ENCODE measurements at places on chromosomes 11 and 22. TPM values are rescaled to one million over a fixed set of nuclear protein-coding genes. Genes with fewer than 3 reads are reported as not detected.

DNA sequence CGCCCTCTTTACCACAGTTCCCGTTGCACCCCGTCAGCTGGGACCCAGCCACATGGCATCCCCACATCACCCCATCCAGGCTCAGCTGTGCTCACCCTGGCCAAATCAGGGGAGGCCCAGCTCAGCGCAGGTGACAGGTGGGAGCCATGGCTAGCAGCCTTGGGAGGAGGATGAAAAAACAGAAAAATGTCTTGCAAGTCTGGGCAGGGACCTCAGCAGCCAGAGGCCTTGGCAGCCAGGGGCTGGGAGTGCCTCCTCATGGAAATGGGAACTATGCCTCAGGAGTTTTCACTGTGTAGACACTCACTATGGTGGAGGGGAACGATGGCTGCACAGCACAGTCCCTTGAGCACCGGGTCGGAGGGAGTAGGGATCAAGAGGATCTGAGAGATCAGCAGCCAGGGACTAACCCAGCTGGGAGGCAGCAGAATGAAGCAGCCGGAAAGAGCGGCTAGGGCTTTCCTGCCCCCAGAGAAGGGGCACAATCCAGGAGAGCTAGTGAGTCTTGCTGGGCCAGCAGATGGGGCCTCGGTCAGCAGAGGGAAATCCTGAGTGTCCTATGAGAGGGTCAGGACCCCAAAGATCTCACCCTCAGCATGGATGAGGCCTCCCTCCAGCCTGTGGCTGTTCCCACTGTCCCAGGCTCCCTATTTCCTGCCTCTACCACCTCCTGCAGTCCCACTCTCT is 6.2 kb upstream of the FTH1 start:
- no peak for DNase-seq

- DNase-seq, result no peak
Observed at GRCh38 chr22:36565159-36565507, 36.2 kb upstream of the EIF3D start.

DNA sequence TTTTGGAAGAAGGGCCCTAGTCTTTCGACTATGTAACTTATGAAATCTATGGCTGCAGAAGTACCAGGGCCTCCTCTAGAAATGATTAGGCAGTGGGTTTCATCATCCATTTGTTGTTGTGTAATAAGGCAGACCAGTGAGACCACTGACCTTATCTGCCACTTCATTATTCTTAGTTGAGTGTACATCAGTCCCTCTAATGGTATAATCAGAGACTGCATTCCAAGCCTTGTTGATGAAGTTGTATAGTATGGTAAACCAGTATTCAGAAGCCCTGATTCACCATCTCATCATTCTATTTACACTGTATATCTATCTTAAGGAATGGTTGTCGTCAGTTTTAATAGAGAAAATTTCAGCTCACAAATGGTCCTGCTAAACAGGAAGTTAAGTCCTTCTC is 32.2 kb upstream of the GRIA4 start:
- no peak for DNase-seq

Gene TSSK2
- not detected for total RNA-seq

Gene MAPK8IP1
- 6.6 TPM for total RNA-seq

GRCh38 chr11:18105802-18106574 is at the start of gene SAAL1:
SAAL1 (minus strand) TSS chr11:18106082; CDS start chr11:18106041, 41 bp downstream.
- DNase-seq, result peak; percentile 94

- DNase-seq, result no peak
Observed at GRCh38 chr22:42938976-42939375, 76.0 kb downstream of the PACSIN2 start.

Gene CRYBB3
- not detected for total RNA-seq

DNA sequence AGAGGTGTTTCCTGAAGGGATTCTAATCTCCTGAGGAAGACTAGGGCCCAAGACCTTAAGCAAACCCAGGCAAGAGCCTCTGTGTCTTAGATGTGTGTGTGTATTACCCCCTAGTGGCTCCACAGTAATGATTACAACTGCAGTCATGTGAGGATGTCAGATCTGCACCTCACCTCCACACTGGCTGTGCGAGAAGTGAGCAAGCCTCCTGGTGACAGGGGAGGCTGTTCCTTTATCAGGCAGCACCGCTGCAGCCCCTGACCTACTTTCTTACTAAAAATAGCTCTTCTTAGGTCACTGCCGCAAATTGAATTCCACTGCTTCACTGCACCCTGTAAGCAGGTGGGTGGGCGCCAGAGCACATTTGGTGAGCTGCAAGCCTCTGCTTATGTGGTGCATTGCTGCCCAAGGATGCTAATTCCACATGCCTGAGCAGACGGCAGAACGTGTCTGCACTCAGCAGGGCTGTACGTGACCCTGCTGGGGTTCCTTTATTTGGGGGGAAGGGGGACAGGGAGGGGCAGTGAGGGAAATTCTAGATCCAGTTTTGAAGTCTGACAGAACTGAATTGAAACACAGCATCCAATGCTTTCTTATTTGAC is 112.4 kb downstream of the KCNC1 start:
- peak; percentile 35 for DNase-seq

GRCh38 chr11:79570104-79570503 is 129.3 kb upstream of the TENM4 start:
- DNase-seq, result no peak

Gene OR6T1
- not detected for total RNA-seq

DNA sequence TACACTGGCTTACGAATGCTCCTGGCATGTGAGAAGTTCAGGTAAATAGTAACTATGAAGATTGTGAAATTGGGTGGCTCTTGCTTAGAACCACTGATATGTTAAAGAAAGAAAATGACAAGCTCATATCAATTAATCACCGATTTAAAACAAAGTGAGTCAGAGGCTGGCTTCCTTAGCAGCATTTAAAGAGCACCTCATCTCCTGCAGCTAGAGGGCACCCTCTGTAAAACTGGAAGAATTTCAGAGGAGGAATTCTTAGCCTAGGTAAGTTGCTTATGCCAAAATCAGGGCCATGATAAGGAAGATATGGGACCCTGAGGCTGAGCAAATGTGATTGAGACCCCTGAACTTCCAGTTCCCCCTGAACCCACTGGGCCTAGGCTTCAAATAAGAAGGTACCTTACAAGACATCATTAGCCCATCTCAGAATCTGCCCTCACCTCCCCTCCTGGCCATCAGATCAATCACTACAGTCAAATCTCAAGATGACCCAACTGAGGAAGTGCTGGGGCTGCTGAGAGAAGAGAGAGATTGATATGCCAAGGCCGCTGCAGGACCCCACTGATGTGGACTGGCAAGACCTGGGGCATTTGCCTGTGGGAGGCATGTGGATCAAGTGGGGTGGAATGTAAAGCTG is 8.6 kb upstream of the CD3E start:
- DNase-seq, result no peak

DNA sequence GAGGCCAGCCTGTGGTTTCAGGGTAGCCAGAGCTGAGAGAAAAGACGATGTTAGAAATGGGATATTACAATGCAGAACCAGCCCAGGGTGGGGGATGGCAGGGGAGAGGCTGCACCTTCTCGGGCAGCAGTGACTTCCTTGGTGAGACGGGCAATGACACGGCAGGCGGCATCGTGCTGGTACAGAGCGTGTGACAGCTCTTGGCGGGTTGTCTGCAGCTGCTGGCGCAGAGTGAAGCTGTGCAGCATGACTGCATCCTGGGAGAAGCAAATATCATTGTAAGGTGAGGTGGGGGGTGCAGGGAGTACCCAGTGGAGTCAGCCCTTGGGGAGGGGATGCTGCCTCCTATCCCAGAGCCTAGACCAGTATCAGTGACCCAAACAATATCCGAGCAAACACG is 3.8 kb downstream of the PRPF19 start:
- no peak for DNase-seq

DNA sequence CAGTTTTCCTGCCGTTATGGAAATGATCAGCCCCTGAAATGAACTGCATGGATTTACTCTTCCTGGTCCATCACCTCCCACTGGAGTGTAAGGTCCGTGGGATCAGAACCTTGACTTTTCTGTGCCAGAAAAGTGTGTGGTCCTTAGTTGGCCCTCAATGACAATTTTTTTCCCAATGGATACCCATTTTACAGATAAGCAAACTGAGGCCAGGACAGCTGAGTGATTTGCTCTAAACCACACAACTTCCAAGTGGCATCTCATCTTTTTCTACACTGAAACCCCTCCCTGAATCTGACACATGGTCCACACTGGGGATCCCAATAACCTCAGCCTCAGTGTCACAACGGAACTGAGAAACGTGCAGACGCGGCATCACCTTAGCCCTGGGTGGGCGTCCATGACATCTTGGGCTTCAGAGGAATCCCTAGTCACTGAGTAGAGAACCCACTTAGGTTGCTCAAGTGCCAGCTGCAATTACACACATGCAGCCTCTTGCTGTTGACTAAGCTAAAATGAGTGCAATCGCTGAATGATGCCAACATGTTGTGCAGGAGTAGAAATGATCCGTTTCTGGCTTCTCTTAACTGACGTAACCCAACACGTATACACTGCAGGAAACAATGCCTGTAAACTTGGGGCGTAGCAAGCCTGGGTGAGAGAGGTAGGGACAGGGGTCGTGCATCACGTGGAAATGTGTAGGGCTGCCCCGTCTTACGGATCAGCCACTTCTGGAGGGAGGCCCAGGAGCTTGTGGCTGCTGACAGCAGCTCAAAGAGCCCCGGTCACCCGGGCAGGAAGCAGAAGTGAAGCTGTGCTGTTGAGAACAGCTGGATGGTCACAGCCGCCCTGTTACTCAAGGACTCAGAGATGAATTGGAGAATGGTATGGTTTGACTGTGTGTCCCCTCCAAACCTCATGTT is 136.3 kb downstream of the SHANK2 start:
- DNase-seq, result no peak

DNA sequence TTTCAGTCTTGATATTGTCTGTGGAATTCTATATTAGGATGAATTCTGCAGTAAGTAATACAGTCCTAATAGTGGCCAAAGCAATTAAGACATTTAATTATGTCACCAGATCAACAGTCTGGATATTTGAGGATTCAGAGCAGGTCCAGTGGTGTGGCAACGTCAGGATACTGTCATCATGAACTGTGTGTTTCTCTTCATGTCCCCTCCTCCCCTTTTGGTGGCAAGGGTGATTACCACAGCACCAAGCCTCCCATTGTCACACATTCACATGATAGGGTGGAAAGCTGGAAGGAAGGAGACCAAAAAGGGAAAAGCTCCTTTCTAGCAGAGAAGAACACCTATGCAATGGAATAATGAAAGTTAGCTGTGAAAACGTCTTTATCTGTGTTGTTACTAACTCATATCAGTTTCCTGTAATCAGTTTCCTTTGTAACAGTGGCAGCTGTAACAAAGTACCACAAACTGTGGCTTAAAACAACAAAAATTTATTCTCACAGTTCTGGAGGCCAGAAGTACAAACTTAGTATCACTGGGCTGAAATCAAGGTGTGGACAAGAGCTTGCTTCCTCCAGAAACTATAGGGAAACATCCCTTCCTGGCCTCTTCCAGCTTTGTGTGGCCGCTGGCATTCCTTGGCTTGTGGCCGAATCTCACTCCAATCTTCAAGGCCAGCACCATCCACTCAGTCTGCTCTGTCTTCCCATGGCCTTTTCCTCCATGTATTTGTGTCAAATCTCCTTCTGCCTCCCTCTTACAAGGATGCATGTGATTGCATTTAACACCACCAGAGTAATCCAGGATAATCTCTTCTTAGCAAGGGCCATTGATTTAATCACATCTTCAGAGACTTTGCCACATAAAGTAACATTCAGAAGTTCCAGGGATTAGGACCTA is 6.5 kb upstream of the RBM14 start:
- no peak for DNase-seq

GRCh38 chr11:69443968-69444364 is 37.5 kb upstream of the LINC01488 start:
- no peak for DNase-seq

DNA sequence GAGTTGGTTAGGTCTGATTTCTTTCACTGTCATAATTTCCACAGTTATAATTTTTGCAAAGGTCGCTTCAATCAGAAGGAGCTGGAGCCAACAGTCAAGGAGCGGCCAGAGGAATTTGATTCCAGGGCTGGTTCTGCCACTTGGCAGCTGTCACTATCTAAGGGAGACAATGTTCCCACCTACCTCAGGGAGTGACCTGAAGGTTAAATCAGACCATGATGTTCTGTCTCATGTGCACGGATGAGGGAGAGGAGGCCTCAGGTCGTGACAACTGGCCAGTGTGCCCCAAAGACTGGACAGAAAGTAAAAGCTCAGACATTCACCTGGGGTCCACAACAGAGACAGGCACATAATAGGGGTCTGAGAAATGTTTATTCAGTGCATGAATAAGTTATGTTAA is 7.6 kb downstream of the MRGPRD start:
- DNase-seq, result no peak

- DNase-seq, result no peak
Observed at GRCh38 chr22:22814666-22815396, 72.8 kb upstream of the IGLL5 start.

All from K562 (cell line).